Ovary (tissue), 10 donors: ENCODE measurements at places on chromosomes 2 and 18. TPM values are rescaled to one million over a fixed set of nuclear protein-coding genes. Genes with fewer than 3 reads are reported as not detected.

- no peaks in the 10 kb centered on the region for H3K27me3 ChIP-seq
- H3K36me3 ChIP-seq = no peaks in the 10 kb centered on the region
- no peak overlapping the region for H3K27ac ChIP-seq
- no peak overlapping the region for H3K4me3 ChIP-seq
Observed at GRCh38 chr2:46171411-46171953, 125.7 kb upstream of the EPAS1 start.

DNA sequence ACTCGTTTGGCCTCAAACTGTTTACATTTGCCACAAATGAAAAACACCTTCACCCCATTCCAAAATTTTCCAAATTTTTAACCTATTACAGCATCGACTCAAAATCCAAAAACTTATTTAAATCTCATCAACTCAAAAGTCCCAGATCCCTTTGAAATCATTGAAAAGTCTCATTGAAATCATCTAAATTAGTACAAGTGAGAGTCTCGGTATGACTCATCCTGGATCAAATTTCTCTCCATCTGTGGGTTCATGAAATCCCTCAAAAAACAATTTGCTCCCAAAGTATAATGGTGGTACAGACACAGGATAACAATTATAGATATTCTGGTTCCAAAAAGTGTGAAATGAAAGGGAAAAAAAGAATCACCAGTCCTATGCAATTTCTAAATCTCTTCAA is 65.1 kb downstream of the LRP1B start:
- H3K4me1 ChIP-seq = no peaks in the 10 kb centered on the region
- no peak overlapping the region for H3K27ac ChIP-seq
- DNase-seq = no peak
- H3K4me3 ChIP-seq = no peak overlapping the region
- no peaks in the 10 kb centered on the region for H3K36me3 ChIP-seq

The BOD1L2 gene
- not detected for total RNA-seq

- no peaks in the 10 kb centered on the region for H3K4me1 ChIP-seq
- DNase-seq = no peak
- H3K36me3 ChIP-seq = no peaks in the 10 kb centered on the region
- H3K27me3 ChIP-seq = no peaks in the 10 kb centered on the region
- H3K27ac ChIP-seq = no peak overlapping the region
- H3K4me3 ChIP-seq = no peak overlapping the region
Observed at GRCh38 chr2:225415792-225416191, 16.3 kb downstream of the NYAP2 start.
